ENCODE measurements at places on chromosomes 1 and 21.

DNA sequence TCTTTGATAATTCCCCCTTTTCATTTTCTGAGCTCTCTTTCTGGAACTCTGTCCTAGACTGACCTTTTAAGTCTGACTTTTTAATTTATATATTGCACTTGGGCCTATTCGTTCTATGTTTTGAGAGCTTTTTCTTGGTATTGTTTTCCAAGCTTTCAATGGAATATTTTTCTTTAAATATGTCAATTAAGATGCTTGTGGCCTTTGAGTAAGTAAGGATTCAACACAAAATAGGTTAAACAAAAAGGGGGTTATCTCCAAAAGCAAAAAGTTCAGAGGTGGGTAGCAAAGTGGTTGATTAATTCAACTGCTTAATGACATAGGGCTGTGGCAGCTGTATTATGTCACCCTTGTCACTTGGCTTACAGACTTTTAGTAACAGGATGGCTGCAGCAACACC is 315.9 kb downstream of the LMX1A start:
- DNase-seq, result no peak

- no peak for DNase-seq
These were observed 104.4 kb downstream of the GLIS1 start for GRCh38 chr1:53634571-53634979.

GRCh38 chr1:183432548-183432875 is 14.3 kb upstream of the NMNAT2 start:
- no peak for DNase-seq

- DNase-seq, result no peak
These were observed 22.3 kb downstream of the BLZF1 start for GRCh38 chr1:169390303-169390702.

- DNase-seq, result no peak
These were observed 319.2 kb downstream of the NTNG1 start for GRCh38 chr1:107460035-107460434.

GRCh38 chr1:222171005-222171404 is 376.9 kb downstream of the HHIPL2 start:
- DNase-seq, result no peak
